Fibroblast of skin of right quadriceps (primary cell): ENCODE measurements at places on chromosomes 1 and 21.

DNA sequence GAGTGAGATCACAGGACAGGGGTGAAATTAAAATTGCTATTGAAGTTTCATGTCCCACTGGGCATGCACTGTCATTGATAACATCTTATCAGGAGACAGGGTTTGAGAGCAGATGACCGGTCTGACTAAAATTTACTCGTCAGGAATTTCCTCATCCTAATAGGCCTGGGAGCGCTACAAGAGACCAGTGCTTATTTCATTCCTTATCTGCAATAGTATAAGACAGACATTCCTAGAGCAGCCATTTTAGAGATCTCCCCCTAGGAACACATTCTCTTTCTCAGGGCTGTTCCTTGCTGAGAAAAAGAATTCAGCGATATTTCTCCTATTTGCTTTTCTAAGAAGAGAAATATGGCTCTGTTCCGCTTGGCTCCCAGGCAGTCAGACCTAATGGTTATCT, 181.4 kb upstream of the ETV3 start:
- DNase-seq = no peak

DNA sequence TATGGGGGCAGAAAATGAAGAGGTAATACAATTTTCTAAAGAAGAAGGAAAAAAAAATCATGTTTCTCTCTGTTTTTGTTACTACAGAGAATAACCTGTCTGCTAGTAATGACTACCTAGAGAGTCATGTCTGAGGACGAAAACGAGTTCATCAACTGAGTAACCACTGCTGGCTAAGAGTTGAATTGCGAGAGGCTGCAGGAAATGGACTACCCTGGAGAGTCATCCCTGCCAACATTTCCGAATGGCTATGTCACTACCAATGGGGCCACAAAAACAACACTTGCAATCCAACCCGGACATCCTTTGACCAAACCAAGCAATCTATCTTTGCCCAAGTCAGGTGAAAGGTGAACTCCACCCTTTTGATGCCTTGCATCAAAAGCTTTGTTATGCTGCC, 120.6 kb downstream of the FCRL5 start:
- peak; percentile 1 for DNase-seq

- no peak for DNase-seq
These were observed 20.7 kb downstream of the MCM3AP start for GRCh38 chr21:46264690-46265144.

GRCh38 chr1:162930976-162931560, 70.1 kb upstream of the CCDC190 start:
- DNase-seq = no peak
